ENCODE measurements at places on chromosomes 11 and 22.

DNA sequence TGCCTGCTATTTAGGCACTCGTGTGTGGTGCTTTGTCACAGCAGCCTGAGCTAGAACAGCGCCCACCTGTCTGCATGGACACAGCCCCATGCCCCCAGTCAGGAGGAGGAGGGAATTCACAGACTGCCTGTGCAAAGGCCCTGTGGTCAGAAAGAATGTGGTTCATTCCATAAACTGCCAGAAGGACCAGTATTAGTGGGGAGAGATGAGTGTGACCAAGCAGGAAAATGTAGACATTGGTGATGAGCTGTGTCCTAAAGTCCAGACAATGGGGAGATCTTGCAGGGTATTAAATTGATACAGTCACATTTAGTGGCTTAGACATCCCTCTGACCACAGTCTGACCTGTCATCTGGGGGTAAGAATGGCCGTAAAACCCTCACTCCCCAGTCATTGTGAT lies 83.7 kb upstream of the LINC01488 start:
- DNase-seq, result no peak

GRCh38 chr11:28144808-28145207 lies 36.6 kb downstream of the METTL15 start:
- DNase-seq, result no peak

- peak; percentile 89 for DNase-seq
Observed at GRCh38 chr22:31107178-31107893, at the start of gene SELENOM. Gene SELENOM (minus strand): TSS chr22:31107568. CDS start chr22:31107505, 63 bp downstream.

DNA sequence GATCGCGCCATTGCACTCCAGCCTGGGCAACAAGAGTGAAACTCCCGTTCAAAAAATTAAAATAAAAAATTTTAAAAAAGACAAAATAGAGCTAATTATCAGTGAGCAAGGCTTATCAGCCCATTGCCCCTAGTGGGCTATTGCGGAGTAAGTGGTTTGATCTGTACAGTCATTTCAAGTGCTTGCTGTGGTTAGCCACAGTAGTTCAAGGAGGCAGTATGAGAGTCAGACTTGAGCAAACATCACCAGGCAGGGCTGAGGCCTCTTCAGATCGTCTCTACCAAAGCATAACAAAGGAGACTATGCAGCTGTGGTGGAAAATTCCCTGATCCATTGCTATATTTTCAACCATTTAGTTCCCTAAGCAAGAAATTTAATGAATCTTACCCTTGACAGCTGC lies 4.3 kb upstream of the SBF2 start:
- DNase-seq, result peak; percentile 72

- no peak for DNase-seq
Observed at GRCh38 chr11:61650781-61651571, 29.2 kb upstream of the DAGLA start.

GRCh38 chr22:46083383-46084350 lies 66.7 kb upstream of the PPARA start:
- DNase-seq, result no peak

GRCh38 chr11:94563176-94563847 lies 3.9 kb upstream of the PIWIL4 start:
- no peak for DNase-seq

GRCh38 chr22:24695561-24696511 lies 78.7 kb downstream of the PIWIL3 start:
- no peak for DNase-seq

- no peak for DNase-seq
Observed at GRCh38 chr11:92867913-92868619, 101.4 kb upstream of the MTNR1B start.

DNA sequence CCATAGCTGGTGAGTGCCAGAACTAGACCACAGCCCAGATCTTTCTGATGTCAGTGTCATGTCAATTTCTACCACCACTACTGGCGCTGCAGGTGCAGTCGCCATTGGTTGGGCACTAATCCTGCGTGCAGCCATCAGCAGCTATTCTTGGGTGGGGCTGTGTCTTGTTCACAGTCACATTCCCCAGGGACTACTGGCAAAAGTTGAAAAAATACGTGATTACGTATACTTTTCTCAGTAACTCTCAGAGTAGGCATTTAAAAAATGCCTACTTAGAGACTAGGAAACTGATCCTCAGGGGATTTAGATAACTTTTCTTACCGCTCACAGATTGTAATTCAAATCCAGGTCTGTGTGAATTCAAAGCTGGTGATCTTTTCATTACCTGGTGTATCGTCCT lies 127.7 kb downstream of the ADAMTS15 start:
- no peak for DNase-seq

DNA sequence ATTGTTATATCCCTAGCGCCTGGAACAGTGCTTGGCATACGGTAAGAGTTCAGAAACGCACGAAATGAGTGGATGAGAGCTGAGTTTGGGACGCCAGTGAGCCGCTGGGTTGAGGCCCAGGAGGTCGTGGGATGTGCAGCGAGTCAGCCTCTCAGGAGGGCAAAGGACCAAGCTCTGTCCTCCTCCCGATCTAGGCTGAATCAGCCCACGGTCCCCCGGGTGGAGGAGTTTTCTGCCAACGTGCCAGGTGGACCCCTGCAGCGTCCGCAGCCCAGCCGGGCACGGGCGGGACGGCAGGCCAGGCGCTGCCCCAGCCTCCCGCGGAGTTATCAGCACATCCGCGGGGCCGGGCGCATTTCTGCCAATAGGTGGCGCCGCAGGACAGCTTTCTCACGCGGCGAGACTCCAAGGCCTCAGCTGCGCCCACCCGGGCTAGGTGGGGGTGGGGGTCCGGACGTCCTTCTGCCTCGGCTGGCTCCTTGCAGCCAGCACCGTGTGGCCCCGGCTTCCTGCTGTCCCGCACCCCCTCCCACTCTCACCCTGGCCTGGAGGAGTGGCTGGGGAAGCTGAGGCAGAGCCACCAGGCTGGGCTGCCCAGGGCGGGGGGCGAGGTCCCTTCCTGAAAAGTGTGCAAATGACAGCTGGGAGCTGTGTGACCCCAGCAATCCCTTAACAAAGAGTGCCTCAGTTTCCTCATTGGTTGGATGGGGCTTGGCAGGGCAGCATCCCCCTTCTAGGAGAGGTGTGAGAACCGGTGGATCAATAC lies 2.2 kb upstream of the RPS19BP1 start:
- DNase-seq, result peak; percentile 76

GRCh38 chr11:112281726-112282125 lies 21.1 kb upstream of the PLET1 start:
- no peak for DNase-seq

- DNase-seq, result no peak
Observed at GRCh38 chr11:17439316-17439782, 37.3 kb downstream of the ABCC8 start.

GRCh38 chr22:32674925-32675825 lies 126.3 kb upstream of the TIMP3 start:
- DNase-seq, result no peak

GRCh38 chr11:2870460-2870859 lies 15.1 kb downstream of the CDKN1C start:
- DNase-seq, result no peak

DNA sequence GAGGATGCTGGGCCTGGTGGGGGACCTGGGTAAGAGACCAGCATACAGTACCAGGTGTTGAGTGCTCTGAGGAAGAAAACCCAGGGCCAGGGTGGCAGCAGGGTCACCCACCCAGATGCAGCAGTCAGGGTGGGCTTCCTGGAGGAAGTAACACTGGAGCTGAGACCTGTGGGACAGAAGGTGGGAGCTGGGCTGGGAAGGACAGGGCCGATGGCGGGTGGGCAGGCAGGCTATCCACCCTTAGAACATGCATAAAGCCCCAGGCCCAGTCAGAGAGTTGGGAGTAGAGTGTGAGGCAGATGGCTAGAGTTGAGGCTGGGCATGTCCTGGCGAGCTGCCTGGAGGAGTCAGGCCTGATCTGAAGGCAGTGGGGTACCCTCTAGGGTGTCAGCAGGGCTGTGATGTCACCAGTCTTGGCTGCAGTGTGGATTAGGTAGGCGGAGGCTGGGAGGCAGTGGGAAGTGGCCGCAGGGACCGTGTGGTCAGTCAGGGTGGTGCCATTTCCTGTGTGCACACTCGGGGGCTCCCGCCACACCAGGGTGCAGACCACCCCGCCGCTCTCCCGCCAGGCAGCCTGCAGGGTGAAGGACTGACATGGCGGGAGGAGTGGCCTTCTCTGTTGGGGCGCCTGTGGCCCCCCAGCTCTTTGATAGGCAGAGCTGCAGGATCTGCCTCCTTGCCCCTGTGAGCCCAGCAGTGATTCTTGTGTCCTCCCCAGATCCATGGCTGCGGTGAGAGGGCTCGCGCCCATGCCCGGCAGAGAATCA lies 35.3 kb downstream of the IGHMBP2 start:
- DNase-seq, result no peak
